ENCODE measurements at places on chromosomes 3 and 15.

DNA sequence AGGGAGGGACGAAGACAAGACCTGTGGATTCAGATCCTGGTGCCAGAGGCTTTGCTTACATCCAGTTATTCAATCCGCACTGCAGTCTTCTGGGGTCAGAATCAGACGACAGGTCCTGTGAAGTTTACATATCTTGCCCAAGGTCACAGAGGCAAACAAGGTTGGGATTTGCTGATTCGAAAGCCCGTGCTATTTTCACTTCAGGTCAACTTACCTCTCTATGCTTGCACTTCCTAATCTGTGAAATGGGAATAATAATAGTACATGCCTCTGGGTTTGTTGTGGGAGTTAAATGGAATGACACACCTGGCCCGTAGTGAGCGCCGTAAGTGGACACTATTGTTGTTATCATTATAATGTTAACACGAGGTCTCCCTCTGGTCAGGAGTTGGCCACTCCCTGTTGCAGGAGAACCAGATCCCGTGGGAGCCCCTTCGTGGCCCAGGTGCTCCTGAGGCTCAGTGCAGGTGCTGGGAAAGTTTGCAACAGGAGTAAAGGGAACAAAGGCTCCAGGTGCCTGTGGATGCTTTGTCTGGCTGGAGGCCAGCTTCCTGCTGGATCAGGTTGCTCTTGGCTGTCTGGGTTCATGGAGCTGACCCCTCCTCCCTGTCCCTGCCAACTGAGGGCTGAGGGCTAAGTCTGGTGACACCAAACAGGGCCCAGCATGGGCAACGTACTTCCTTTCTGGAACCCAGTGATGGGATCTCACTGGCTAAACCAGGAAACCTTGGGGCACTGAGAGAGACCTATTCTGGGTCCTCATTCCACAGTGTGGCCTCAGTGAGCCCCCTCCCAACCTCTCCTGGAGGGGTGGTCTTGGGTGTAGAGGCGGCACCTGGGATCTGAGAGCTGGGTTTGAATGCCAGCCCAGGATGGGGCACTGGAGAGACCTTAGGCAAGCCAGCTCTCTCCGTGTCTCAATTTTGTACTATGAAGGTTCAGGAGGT lies 40.1 kb upstream of the SEMA4B start:
- DNase-seq, result no peak

DNA sequence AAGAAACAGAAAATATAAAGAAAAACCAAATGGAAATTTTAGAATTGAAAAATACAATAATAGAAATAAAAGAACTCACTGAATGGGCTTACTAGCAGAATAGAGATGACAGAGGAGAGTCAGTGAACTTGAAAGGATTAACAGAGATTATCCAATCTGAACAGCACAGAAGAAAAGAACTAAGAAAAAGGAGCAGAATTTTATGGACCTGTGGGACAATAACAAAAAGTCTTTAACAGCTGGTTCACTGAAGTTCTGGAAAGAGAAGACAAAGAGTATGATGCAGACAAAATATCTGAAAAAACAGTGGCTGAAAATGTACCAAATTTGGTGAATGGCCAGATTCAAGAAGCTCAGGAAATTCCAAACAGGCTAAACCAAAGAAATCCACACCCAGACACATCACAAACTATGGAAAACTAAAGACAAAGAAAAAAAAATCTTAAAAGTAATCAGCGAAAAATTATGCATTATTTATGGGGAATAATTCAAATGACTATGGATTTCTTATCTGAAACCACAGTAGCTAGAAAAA lies 9.7 kb upstream of the GNB5 start:
- DNase-seq, result no peak

DNA sequence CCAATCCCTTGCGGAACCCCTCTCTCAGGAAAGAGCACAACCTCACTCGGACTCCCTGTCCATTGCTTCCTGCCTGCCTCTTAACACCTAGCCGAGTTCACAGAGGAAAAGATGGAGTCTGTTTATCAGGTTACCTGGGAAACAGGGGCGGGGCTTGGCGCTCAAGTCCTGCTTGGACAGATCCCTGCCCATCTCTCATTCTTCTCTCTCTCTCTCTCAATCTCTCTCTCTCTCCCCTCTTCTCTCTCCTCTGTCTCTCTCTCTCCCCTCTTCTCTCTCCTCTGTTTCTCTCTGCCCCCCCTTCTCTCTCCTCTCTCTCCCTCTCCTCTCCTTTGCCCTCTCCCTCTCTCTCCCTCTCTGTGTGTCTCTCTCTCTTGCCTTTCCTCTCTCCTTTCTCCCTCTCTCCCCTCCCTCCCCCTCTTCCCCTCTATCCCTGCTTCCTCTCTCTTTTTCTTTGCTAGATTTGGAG lies at the start of gene EFHB:
Gene EFHB (minus strand): TSS at position 120 of the 469 bp plus-strand sequence. CDS start 199 bp downstream, outside the sequence.
- DNase-seq, result no peak

- DNase-seq, result no peak
These were observed 247.3 kb upstream of the KCNH8 start for GRCh38 chr3:18900994-18901393.

DNA sequence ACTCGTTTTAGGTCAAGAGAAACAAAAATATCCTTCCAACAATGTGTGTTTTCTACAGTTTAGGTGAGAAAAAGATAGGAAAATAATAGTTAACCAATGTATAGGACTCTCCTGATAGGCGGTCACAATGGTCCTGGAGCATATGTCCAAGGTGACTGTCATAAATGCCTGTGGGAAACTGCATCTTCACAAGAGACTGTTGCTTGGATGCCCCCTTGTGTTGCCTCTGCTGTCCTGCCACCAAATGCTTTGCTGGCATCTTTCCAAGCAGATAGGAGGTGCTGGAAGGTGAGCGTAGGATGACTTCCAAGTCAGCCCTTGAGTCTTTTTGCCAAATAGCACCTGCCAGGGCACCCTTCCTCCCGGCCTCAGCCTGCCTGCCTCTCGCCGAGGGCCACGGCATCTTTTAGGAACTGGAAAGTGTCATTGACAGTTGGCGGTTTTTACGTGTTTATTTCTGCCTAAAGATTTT lies 24.1 kb upstream of the SACM1L start:
- no peak for DNase-seq

DNA sequence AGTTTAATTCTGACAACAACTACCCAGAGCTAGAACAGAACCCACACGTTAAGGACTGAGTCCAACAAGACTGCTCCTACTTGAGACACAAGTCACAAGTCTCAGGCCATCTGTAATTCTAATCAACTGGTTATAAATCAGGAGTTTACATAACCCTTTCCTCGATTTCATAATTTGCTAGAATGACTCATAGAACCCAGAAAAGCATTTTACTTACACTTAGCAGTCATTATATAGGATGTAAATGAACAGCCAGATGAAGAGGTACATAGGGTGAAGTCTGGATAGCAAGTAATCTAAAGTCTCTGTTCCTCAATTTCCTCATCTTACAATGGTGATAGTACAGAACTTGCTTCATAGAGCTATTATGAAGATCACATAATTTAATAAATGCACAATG lies 1018.2 kb downstream of the DIPK2A start:
- no peak for DNase-seq

- no peak for DNase-seq
These were observed 5.3 kb downstream of the SIN3A start for GRCh38 chr15:75446151-75446550.

DNA sequence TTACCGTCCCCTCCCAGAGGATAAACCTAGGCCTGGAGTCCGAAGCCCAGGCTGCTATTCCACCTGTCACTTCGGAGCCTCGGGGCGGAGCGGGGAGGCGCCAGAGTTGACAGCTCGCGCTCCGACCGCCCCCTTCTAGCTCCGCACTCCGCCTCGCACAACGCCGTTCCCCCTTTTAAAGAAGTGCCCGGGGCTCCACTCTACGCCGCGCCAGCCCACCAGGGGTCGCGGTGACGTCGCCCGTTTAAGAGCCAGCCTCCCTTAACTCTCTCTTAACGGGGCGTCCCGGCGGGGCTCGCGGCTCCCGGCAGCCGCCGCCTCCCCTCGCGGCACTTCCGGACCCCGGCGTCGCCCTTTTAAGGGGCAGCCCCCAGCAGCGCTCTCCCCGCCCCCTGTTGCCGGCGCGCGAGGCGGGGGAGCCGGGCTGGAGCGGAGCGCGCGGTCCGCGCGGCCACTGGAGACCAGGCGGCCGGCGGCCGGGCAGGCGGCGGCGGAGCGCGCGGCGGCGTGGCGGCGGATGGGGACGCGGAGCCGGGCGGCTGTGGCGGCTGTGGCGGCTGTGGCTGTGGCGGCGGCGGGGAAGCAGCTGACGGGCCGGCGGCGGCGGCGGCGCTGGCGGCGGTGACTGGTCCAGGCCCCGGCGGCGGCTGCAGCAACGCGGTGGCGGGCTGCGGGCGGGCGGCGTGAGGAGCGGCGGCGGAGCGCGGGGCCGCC lies at the start of gene INAFM2:
Gene INAFM2 (plus strand): TSS at position 454 of the 714 bp plus-strand sequence. CDS start 364 bp downstream, outside the sequence.
- peak; percentile 84 for DNase-seq

DNA sequence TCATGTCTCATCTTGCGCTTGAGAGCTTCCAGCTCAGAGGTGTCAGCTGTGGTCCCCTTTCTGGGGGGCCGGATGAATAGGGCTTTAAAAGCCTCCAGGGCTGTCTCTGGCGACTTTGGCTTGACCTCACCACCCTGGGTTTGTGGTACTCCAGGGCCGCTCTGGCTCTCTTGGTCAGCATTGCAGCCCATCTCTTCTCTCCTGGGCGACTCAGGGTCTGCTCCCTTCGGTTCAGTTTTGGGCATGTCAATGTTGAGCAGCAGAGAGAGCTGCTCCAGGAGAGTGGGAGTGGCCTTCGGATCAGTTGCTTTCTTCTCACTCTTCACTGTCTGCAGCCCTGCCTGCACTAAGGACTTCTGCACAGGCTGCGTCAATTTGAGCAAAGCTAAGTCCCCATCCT lies 127.9 kb downstream of the FMN1 start:
- no peak for DNase-seq

- no peak for DNase-seq
These were observed 42.5 kb upstream of the UBE3A start for GRCh38 chr15:25481208-25481859.

DNA sequence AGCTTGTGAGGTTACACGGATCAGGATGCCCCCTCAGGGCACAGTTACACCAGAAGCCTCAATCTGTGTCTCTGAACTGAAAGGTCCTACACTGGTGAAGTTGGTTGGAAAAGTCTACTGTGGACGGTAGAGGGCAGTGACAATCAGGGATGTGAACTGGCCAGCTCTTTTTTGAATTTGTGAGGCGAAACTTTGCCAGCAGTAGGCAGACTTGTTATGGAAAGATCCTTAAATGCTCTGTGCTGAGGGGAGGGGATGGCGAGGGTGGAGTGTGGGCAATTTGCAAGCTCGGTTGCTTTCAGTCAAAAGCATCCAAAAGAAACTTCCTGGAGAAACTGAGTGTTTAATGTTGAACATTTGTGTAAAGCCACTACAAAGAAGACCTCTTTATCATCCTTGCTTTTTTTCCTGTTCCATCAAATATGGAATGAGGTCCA lies 127.4 kb upstream of the ABHD17C start:
- DNase-seq, result no peak

DNA sequence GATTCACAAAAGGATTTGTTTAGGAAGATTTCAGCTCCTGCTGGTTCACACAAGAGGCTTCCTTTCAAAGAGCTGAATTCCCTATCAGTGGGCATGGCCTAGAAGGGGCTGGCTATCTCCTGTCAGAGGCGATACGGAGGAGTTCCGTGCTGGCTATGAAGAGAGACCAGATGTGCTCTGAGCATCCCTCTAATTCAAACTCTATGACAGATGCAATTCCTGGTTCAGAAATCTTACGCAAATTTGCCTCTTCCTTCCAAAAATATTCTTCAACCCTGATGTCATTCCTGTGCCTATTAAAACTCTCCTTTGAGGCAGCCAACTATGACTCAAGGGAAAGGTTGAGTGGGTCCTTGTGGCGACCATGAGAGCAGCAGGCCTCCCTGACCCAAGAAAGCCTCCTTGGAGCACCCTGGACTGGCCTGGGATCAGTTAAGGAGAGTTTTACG lies 139.3 kb upstream of the HES1 start:
- DNase-seq, result no peak

- no peak for DNase-seq
These were observed 111.5 kb upstream of the LPP start for GRCh38 chr3:188042466-188042865.

DNA sequence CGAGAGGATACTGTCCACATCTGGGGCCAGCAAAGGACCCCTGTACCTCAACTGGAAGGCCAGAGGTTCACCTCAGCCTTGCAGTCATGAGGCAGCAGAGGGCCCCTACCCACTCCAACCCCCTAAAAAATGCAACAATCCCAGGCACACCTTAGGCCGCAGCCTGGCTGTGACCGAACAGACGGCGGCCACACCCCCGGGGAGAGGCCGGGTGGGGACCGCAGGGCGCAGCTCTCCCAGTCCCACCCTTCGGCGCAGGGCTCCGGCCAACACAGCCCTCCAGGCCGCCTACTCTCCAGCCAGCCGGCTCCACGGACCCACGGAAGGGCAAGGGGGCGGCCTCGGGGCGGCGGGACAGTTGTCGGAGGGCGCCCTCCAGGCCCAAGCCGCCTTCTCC lies 457 bp upstream of the DNAJA4 start:
- DNase-seq, result no peak

DNA sequence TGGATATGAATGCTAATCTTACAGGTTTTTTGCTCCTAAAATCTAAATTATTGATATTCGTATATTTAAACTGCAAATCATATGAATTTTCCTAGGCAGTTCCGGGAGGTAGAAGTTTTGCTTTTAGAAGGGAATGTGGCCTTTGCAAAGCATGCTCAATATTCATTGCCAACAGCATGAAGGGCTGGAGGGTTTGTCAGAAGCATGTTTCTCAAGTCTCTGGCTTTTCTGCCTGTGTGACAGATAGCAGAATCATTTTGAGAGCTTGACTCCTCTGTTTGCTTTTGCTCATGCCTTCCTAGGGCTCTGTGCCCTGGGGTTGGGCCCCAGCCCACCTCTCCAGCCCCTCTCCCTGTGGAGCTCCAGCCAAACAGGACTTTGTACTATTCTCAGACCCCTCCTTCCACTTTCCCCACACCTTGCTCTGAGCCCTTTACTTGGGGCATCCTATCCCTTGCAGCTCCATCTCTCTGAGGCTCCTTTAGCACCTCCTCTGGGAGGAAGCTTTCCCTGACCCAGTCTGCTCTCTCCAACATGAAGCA lies 91.3 kb downstream of the ARNT2 start:
- DNase-seq, result no peak

GRCh38 chr3:133506215-133506901 lies 67.1 kb upstream of the CDV3 start:
- no peak for DNase-seq

DNA sequence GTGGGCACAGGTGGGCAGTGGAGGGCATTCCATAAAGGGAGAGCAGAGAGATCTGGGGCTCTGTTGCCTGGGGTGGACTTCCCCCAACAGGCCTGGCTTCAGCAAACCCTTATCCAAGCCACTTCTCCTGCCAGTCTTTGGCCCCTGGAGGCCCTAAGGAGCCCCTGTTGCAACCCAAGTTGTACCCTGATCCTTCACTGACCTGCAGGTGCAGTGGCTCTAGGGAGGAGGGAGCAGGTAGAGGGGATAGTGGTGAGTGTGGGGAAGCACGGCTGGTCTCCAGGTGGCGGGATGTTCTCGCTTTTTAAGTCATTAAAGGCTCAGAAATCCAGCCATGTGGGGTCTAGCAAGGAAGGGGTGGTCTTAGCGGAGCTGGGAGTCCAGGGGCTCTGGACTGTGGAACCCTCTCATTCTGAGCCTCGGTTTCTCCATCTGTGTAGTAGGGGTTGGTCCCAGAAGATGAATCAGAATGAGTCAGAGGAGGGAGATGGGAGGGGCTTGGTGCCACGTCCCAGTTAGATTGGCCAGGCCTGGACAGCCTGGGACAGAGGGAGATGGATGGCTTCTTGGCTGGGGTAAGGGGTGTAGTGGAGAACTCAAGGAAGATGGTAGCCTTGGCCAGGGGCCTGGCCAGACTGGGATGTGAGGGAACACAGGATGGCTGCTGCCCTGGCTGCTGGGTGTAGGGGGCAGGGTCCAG lies 2.6 kb downstream of the ZBTB47 start:
- DNase-seq, result no peak

- DNase-seq, result no peak
These were observed 695.4 kb downstream of the FHIT start for GRCh38 chr3:60555686-60556354.
